Bronchial smooth muscle cell (primary cell): ENCODE measurements at places on chromosomes 1 and 21. TPM values are rescaled to one million over a fixed set of nuclear protein-coding genes. Genes with fewer than 3 reads are reported as not detected.

PRPF38A gene
- total RNA-seq, result 6.5 and 6.9 TPM in 2 replicates

CHAF1B gene
- 0.60 and 0.95 TPM in 2 replicates for total RNA-seq

DAB1 gene
- under 0.01 and 0.32 TPM in 2 replicates for total RNA-seq

GBP5 gene
- 0.16 TPM in 1 of 2 replicates, not detected in the other for total RNA-seq

TMIGD3 gene
- total RNA-seq, result 0.16 TPM in 1 of 2 replicates, not detected in the other

IGFN1 gene
- total RNA-seq, result under 0.01 TPM in 1 of 2 replicates, not detected in the other
